T-cell (primary cell): ENCODE measurements at places on chromosomes 16 and 17.

DNA sequence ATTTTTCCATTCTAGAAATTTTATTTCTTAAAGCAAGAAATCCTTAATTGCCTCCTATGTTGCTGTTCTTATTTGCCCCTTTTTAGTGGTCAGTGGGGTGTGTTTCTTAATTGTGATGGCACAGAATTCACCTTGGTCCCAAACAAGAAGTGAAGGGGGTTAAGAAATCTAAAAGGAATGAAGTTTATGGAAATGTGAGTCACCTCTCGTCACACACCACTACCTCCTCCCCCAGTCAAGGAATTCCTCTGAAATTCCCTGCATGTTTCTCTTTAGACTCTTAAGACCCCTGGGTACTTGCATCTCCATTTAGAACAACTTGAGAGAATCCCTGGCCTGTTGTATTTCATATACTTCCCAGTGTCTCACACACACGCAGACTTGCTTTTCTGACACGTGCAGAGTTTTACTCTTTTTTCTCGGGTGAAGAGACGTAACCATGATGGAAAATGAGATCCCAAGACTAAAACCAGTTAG lies 247.4 kb downstream of the PRKCA start:
- DNase-seq = no peak

GRCh38 chr16:50878966-50879615 lies 137.2 kb downstream of the CYLD start:
- no peak for DNase-seq

GRCh38 chr16:30769379-30770089 lies 7.4 kb downstream of the RNF40 start:
- DNase-seq = no peak

DNA sequence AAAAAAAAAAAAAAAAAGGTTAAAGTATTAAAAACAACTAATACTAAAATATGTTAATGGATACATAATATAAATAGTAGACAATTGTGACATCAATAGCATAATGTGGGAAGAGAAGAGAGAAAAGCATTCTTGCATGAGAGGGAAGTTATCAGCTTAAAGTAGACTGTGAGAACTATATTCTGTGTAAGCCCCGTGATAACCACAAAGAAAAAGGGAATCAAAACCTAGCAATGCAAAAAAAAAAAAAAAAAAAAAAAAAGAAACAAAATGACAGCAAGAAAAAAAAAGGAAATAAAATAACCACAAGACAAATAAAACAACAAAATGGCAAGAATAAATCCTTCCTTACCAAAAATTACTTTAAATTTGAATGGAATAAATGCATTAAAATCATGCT lies 39.8 kb upstream of the MYLK3 start:
- no peak for DNase-seq

GRCh38 chr17:57536789-57537523 lies 208.1 kb downstream of the CCDC182 start:
- no peak for DNase-seq

- no peak for DNase-seq
Measured at GRCh38 chr17:81456798-81457197, 55.8 kb downstream of the ACTG1 start.

GRCh38 chr17:60327134-60327900 lies 64.6 kb downstream of the USP32 start:
- no peak for DNase-seq

DNA sequence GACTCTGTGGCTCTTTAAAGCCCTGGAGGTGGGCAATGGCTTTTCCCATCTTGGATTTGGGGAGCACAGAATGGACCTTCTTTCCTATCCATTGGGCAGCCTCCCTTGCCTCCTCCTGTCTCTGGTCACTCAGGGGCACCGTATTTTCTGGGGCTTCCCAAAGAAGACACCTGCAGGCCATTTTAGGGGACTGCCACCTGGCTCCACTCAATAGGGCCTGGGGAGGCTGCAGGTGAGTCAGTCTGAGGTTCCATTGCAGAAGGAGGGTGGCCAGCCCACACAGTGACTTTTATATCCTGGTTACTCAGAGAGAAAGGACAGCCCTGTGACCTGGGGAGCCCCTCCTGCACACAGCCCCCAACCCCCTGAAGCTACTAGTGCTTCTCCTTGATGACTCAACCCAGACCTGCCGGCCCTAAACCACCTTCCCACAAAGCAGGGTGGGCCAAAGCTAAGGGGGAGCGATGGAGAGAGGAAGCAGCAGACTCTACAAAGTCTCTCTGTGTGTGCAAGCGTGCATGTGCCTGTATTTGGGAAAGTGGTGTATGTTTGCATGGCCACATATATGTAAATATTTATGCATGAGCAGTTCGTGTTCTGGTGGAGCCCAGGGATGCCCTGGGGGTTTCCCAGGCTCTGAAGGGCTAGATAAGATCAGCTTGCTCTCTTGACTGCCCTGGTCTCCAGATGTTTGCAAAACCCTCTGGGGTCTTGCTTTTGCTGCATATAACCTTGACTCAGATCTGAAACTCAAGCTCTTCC lies 5.0 kb downstream of the CX3CL1 start:
- no peak for DNase-seq

DNA sequence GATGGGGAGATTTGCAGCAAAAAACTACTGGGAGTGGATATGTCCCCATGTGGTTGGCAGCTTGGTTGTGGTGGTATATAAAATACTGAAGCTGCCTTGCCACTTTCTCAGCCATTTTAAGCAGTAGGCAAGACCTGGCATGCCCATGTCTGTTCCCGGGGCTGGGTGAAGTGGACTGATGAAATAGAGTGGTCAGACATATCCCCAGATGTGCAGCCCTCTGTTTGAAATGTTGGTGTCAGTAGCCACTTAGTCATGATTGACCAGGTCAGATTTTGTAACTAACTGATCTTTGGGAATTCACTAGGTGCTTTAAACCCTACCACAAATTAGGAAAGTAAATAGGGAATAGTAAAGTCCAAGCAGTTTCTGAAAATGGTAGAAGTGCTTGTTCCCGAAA lies 151.6 kb downstream of the PHKB start:
- DNase-seq = no peak

GRCh38 chr16:21584817-21585216 lies 14.6 kb upstream of the METTL9 start:
- no peak for DNase-seq

DNA sequence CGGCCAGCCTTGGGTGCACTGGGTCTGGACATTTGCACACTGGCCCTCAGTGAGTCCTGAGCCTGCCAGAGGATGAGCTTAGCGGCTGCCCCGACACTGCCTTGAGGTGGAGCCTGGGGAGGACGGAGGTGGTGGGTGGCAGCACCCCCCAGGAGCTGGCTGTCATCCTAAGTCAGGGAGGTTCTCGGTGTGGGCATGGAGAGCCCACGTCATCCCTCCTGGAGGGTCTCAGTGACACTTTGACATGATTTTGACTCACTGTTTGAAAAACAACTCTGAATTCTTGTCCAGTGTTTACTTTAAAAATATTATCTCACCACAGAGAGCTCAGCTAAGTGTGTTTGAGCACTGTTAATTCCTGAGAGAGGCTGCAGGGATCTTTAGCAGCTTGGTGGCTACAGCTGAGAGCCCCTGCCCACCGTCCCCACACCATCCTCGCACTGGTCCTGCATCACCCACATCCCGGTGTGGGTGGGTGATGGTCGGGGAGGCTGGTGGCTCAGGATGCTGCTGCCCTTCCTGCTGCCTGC lies 63.1 kb downstream of the BANP start:
- DNase-seq = no peak

DNA sequence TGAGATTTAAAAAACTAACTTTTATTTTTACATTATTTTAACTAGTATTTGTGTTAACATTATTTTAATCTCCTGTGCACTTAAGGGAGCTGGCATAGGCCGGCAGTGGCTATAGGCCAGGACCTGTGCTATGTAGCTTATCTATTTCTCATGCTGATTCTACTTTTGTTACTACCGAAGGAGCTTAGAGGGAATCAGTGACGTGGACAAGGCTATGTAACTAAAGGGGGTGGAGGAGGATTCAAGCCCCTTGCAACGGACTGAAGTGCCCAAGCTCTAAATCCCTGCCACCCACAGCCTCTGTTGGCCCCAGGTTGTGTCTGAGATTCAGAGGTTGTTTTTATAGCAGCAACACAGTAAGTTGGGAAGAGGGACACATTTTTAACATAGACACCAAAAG lies 356.4 kb downstream of the WWOX start:
- no peak for DNase-seq

- peak; percentile 33 for DNase-seq
Measured at GRCh38 chr17:386141-386876, 33.7 kb upstream of the RPH3AL start.

- DNase-seq = no peak
Measured at GRCh38 chr17:41844971-41845370, 7.3 kb downstream of the KLHL10 start.

DNA sequence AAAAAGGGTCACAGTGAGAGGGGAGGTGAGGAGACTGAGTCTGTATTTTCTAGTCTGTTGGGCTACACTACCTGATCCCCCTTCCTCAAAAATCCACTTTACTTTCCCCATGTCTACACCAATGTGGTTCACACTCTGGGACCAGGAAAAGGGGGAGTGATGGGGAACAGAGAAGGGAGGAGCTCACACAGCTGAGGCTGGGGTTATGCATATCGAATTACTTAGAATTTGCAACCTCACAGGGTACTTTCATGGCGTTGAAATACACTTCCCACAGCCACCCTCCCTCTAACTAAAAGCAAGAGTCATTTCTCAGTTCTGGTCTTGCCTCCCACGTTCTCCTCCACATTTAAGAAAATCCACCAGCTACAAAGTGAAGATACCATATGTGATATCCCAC lies 14.1 kb downstream of the MAPT start:
- no peak for DNase-seq

- no peak for DNase-seq
Measured at GRCh38 chr17:40672654-40673053, 7.7 kb upstream of the KRT222 start.

DNA sequence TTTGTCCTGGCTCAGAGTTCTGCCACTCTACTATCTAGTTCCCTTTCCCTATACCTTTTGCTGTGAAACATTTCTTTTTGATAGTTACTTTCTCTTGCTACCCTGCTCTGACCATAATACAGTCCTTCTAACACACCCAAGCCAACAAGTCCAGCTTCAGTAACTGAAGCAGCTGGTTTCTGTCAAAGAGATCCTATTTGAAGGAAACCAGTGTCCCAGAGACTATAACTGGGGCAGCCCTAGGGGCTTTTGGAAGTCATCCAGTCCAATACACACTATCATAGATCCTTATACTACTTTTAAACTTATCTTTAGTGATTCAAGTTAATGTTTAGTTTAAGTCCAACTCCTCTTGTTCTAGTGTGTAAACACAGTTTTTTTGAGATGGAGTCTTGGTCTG lies 17.3 kb upstream of the DHRS13 start:
- no peak for DNase-seq

GRCh38 chr17:12395733-12396354 lies 269.8 kb upstream of the MYOCD start:
- DNase-seq = no peak

- DNase-seq = no peak
Measured at GRCh38 chr17:78610951-78611511, 33.8 kb upstream of the DNAH17 start.

GRCh38 chr16:2470603-2471015 lies 488 bp upstream of the NTN3 start:
- DNase-seq = no peak

DNA sequence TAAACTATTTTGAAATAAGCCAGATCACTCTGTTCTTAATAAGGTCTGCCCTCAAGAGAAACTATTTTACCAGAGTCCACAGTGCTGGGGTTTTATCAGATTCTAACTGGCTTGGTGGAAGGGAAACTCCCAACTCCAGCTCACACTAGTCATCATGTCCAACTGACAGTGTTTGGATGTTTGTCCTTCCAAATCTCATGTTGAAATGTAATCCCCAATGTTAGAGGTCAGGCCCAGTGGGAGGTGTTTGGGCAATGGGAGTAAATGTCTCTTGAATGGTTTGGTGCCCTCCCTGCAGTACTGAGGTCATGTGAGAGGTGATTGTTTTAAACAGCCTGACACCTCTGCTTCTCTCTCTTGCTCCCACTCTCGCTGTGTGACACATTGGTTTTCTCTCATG lies 1301.0 kb upstream of the CDH8 start:
- DNase-seq = no peak

- no peak for DNase-seq
Measured at GRCh38 chr16:57430955-57431354, 16.2 kb downstream of the CIAPIN1 start.

GRCh38 chr17:7922269-7922844 lies 6.3 kb upstream of the RNF227 start:
- DNase-seq = no peak

GRCh38 chr16:35744726-35745125 lies 2285.3 kb downstream of the TP53TG3F start:
- DNase-seq = no peak

GRCh38 chr17:76304226-76305134 lies 3.6 kb downstream of the QRICH2 start:
- DNase-seq = no peak

DNA sequence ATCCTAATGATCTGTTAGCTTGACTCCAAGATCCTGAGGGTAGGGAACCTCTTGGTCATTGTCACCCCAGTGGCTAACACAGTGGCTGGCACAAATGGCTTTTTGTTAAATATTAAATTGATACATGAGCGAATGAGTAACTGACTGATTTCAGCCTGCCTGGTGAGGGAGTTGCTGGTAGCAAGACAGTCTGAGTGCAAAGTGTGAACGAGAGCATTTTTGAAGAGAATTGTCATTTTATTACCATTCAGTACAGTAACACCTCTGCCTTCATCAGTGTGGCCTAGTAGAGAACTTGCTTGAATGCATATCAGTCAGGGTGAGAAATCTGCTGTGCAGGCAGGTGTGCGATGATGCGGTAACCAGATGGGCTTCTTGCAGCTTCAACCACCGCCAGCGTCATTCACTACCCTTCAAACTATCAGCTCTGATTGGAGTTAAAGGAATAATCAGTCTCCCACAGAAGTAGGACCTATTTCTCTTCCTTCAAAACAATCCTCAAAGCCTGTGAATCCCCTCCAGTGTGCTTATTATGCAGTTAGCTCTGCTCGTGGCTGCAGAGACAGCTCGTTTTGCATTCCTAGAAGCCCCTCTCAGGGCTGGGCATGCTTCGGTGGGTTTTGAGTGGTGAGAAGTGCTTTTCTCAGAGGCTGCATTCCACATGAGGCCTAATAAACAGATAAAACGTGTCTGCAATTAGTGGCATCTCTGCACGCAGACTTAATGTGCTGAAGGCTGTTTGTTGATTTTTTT lies 29.0 kb downstream of the HEXIM2 start:
- no peak for DNase-seq

DNA sequence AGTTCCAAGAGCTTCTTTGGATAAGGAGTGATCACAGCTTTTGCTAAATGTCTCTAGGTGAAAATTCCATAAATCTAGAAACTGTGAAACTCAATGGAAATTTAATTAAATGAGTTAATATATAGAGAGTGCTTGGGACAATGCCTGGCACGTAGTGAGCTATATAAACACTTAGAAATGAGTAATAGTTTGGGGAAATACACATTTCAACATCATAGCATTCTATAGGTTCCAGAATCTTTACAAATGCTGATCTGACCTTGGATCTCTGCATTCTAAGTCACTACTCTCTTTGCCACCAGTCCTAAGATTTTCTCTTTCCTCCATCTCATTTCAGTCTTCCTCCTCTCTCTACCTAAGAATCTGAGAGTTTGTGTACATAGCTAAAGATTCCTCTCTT lies 175.6 kb downstream of the SOX9 start:
- no peak for DNase-seq

- DNase-seq = no peak
Measured at GRCh38 chr17:50598487-50598886, 36.2 kb upstream of the ABCC3 start.
